GOT3 (cell line): ENCODE measurements at places on chromosomes 6 and 20.

DNA sequence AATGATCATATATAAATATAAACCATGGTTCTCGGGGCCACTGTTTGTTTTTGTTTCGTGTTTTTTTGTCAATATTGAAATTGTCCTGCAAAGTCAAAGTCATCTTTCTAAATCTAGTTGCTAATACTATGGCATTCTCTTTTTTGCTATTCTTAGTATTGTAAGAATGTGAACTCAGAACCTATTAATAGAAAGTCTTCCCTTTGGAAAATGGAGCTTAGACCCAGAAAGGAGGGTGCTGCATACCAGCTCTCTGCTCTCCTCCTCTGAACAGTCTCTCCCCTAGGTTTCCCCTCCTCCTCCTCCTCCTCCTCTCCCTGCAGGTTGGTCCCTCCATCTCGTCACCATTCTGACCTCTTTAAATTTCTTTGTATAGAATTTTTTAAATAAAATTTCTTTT lies 150.4 kb upstream of the CCN2 start:
- DNase-seq: no peak

- DNase-seq: no peak
Observed at GRCh38 chr6:428047-428603, 36.6 kb downstream of the IRF4 start.

DNA sequence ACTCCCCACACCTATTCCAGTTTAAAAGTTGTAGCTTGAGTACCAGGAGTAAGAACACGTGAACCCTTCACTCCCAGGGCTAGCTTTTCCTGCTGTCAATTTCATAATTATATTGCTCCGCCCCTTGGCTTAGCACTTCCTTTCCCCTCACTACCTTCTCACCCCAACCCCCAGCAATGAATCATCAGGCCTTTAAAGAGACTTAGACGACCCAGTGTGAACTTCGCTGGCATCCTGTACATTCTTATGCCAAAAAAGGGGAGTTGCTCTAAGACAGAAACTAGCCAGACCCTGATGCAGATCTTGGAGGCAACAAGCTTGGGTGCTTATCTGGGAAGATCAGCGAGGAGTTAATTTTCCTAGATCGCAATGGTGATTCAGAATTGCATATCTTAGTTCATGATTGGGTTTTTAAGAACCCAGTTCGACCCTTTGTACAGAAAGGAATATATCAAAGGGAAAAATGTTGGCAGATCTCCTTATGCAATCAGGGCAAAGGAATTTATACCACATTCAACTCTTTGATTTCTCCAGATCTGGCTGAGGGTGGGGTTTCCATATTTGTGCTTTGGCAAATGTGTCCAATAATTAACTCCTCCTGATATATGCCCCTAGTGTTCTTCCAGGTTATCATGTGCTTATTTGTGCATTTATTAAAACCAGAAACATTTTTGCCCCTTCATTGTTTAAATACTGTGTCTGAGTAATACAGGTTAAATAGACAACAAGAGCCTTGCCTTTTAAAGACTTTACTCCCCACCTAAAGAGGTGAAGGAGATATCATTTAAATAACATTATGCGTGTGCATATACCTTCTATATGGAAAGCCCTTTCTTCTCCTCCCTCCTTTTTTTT lies 8.1 kb upstream of the ATXN1 start:
- DNase-seq: no peak

- DNase-seq: no peak
Observed at GRCh38 chr6:170423814-170424603, 117.5 kb downstream of the FAM120B start.

- DNase-seq: no peak
Observed at GRCh38 chr6:109892451-109893435, 85.4 kb upstream of the GPR6 start.

- DNase-seq: no peak
Observed at GRCh38 chr20:4813863-4814695, 92.4 kb downstream of the PRND start.

DNA sequence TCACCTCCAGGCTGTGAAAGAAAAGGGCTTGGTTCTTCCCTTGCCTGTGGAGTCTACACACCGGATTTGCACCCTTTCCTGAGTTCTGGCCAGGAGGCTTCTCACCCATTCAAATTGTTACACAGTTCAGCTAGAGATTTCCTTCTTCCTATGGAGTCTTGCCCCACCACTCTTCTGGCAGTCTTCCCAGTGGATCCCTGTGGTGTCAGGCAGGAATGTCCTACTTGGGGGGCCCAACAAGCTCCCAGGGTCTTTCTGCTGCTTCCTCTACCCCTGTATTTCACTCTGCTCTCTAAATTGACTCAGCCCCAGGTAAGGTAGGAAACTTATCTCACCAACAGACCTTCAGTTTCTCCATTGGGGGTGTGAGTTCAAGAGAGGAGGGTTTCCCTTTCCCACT lies 14.0 kb upstream of the CST9L start:
- no peak for DNase-seq

GRCh38 chr6:378090-378957 lies 13.2 kb upstream of the IRF4 start:
- DNase-seq: no peak

DNA sequence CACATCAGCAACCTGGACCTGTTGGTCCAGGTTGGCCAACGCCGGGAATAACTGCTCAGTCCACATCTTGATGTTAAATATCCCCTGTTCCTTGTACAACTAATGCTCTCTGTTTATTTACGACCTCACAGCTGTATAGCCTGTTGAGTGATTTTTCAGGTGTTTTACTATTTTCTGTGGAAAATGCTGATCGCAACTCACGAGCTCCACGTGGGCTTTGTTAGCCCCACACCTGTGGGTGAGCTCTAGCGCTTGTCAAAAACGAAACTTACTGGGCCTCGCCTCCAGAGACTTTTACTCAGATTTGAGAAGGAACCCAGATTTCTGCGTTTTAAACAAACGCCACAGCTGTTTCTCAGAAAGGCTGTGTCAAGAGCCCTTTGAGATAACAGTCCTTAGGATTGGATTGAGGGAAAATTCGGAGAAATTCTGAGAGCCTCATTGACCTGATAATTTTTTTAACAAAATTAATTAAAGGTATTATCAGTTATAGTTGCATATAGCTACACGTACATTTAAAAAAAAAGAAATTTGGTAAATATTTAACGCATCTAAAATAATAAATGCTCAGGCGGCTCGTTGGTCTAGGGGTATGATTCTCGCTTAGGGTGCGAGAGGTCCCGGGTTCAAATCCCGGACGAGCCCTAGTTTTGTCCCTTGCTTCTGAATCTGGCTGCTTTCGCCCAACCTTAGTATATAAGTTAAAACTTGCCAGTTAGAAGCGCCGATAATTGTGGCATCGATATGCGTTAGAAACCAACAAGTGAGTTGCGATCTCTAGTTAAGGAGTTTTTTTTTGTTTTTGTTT lies 16.7 kb downstream of the HMGN4 start:
- DNase-seq: no peak

DNA sequence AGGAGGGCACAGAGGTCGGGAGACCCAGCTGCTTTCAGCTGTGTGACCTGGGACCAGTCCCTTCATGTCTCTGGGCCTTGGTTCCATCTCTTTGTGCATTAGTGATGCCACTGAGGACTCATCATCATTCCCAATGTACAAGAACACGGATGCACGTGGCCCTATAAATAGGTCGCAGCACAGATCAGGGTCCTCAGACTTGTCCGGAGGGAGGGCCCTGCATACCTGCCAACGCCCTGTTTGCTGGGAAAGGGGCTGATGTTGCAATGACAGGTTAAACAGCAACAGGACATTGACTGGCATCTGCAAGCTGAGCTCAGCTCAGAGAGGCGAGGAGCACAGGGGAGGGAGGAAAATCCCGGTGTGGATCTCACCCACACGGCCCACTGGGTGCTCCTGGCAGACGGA lies 21.8 kb downstream of the TGM2 start:
- DNase-seq: no peak

DNA sequence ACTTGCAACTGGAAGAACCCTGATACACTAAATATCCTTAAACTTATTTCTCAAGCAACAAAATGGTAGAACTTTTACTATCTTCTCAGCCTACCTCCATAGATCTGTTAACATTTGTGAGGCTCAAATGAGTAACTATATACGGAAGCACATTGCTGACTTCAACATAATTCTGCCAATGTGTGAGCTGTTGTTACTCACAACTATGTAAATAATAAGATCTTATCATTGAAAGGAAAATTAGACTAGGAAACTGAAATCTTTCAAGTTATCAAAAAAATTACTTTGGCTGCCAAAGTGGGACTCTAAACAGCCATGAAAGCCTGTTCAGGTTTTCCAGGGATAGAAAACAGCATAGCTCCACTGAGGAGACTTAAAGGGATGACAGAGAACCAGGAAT lies 40.2 kb upstream of the TASP1 start:
- no peak for DNase-seq

DNA sequence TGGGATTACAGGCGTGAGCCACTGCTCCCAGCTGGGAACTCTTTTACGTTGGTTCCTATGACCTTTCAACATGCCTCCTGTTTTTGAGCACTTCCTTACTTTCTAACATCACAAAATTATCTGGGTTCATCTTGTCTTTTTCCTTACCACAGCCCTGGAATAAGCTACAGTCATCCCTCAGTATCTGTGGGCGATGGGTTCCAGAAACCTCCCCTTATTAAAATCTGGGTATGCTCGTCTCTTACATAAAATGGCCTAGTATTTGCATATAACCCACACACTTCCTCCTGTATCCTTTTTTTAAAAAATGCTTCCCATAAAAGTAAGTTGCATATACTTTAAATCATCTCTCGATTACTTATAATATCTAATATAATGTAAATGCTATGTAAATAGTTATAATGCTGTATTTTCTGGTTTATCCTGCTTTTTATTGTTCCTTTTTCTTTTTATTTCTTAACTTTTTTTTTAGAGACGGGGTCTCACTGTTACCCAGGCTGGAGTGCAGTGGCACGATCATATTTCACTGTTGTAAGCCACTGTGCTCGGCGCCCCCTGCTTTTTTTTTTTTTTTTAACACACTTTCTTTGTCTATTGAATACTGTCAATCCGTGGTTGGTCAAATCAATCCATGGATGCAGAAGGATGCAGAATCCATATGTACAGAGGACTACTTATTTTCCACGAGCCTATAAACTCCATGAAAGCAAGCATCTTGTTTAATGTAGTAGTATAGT lies 9.2 kb downstream of the RPF2 start:
- no peak for DNase-seq

DNA sequence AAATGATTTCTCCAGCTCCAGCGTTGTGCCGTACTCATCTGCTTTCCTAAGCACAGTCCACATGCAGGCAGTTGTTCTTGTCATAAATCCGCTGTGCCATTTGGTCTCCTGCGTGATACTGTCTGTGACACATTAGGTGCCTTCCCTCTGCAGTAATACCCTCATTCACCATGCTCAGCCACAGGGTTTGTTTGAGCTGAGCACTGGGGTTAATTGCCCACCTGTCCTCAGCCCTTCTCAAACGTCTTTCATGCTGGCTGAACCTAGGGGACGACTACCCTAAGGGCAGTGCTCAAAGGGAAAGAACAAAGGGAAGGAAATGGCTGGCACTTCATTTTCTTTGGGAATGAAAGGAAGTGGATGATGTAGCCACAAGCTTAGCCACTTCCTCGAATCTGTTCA lies 64.2 kb upstream of the MYLIP start:
- DNase-seq: no peak

DNA sequence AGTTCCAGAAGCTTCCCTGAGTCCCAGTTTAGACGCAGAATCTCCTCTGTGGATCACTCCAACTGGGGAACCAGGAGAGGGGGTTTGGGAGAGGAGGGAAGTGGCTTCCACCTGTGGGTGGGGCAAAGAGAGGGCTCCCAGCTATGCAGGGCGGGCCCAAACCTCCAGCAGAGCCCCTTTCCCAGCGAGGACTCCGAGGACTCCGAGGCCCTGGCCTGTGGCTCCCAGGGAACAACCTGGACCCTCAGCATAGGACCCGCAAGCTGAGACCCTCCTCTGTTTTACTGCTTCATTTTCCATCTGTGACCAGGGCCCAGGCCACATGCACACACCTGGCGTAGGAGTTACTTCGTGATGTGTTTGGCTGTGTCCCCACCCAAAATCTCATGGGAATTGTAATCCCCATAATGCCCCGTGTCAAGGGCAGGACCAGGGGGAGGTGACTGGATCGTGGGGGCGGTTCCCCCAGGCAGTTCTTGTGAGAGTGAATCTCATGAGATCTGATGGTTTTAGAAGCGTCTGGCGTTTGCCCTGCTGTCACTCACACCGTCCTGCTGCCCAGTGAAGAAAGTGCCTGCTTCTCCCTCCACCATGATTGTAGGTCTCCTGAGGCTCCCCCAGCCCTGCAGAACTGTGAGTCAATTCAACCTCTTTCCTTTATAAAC lies 27.9 kb downstream of the NTSR1 start:
- no peak for DNase-seq

GRCh38 chr6:42993445-42993844 lies 9.1 kb downstream of the PPP2R5D start:
- no peak for DNase-seq

DNA sequence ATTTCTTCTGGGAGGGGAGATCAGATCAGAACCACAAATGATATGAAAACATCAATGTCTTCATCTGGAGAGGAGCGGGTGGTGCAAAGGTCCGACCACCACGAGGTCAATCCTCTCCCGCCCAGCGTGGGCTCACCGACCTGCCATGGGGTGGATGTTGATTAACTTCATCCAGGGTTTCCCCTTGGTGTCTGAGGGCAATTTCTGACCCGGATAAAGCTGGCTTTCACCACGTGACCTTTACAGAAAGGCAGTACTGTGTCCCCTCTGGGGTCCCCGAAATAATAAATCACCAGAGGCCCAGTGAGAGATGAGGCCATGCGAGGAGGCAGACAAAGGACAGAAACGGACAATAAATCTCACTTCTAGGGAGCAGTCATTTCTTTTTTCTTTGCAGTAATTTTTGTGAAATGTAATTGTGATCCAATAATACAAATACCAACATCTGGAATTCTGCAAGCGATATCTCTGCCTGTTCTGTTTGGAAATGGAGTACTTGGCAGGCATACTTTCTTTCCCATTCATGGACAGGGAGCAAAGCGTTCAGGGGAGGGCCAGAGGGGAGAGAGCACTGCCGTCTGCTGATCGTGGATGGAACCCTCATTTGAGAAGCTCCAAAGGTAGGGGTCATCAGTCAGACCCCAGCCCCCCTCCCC lies 55.1 kb upstream of the APCDD1L start:
- DNase-seq: no peak

DNA sequence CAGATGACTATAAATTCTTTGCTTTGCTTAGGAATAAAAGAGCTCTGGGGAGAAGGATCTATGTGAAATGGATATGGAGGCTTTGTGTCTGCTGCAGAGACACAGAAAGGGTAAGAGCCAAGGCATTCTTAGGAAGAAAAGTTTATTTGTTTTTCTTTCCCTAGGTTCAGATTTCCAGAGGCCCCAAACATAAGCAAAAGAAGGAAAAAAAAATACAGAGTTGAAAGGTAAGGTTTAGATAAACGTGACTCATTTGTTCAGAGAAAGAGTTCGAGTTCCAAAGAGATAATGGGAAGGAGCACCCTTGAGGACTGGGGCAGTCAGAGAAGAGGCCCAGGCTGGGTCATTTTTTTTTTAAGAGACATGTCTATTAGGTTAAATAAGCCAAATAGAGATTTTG lies 27.4 kb upstream of the BMP5 start:
- DNase-seq: no peak

DNA sequence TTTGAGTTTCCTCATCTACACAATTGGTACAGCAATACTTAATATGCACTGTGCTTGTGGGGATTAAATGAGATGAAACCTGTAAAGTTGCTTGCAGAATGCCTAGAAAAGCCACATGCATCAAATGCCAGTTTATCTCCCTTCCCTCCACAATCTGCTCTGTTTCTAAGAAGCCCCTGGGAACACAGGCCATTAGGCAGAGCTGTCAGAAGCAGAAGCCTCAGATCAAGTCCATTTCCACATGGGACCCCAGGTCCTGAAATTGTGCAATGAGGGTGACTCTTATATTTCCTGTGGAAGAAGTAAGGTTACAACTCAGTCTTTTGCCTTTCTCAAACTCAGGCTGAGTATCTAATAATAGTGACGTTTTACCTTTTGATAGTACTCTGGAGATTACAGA lies 737.4 kb downstream of the KIF16B start:
- no peak for DNase-seq
